ENCODE measurements at places on chromosomes 5 and 9.

DNA sequence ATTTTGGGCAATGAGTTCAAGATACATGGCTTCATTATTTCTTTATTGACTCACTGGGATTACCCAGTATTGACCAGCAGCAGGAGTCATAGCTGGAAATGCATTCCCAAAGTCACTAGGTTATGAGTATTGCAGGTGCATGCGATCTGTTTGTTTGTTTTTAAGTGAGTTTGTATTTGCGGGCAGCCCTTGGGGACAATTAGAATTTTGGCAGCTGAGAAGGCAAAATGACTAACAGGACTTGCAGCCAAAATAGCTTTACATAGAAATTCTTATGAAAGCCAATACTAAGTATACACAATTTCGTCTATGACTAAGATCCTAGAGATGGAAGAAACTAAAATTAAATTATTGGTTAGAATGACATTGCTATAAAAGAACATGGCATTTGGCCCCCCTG lies 18.1 kb upstream of the RGMB start:
- no peak for DNase-seq

DNA sequence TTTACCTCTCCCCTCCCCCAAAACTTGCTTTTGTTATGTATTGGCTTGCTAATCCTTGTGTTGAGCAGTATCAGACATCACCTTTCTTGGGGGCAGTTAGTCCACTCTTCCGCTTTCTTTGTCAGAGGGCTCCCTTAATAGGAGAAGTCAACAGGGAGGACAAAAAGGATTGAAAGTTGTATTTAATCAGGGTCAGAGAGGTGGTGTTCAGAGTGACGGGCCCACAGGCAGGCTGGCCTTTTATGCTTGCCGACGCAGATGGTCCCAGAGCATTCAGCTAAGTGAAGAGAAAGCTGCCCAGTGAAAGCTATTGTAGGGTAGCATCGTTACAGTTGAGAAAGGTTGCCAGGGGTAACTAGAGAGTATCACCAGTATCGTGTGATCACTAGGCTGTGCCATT lies 131.1 kb downstream of the ZCCHC7 start:
- DNase-seq = no peak

GRCh38 chr9:124124729-124125650 lies 113.4 kb downstream of the LHX2 start:
- DNase-seq = no peak

DNA sequence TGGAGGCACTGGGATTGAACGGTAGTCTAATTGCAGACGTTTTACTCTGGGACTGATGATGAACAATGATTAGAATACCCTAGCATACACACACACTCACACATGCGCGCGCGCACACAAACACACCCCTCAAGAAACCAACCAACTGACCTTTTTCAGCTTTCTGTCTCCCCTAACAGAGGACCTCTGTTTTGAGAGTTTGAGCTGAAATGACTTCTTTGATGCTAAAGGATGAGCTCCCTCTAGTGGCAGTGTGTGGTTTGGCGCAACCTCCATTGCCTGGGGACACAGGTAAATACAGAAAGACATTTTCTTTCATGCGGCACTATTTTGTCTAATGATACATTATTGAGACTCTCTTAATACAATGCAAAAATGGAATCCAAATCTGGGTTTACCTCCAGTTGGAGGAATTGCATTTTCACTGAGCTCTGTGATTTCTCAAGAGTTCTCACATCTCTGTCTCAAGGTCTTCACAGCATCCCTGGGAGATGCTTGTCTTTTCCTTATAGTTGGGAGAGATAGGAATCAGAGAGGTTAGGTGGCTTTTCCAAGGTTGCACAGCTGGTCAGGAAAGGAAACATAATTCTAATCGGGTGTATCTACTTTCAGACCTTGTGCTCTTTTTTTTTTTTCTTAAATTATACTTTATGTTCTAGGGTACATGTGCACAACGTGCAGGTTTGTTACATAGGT lies 187.5 kb downstream of the TMEM38B start:
- DNase-seq = peak; percentile 57

DNA sequence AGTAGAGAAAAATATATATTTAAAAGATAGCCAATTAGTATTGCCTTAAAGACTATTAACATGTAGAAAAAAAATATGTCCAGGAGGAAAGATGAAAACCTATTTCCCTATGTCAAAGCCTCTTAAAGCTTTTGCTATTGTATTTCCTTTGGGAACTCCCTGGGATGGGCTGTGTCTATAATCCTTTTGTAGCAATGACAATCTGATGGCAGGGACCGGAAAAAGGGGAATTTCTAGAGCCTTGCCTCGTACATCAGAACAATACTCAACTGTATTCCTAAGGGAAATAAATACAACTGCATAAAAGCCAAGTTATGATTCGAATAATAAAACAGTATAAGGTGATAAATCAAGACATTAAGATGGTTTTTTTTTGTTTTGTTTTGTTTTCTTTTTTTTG lies 257.3 kb downstream of the MLLT3 start:
- no peak for DNase-seq

GRCh38 chr9:22279636-22280035 lies 167.0 kb upstream of the DMRTA1 start:
- DNase-seq = no peak

DNA sequence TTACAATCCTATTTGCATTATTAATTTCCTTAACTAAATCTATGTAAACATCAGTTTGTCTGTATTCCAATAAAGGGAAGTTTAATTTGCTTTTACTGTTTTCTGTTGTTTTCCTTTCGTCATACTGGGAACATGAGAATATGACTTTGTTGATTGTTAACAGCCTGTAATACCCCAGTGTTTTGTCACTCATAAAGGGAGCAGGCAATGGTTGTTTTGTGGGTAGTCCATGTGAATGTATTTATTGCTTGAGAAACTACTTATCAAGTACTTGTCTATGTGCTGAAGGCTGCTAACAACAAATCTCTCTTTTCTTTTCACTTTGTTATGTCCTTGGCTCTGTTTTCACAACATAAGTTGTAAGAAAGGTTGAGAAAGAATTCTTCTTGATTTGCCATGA lies 1070.2 kb upstream of the ACO1 start:
- DNase-seq = no peak

GRCh38 chr9:106587042-106587441 lies 275.9 kb upstream of the ZNF462 start:
- no peak for DNase-seq

- DNase-seq = no peak
Measured at GRCh38 chr9:110606179-110606790, 26.7 kb upstream of the SVEP1 start.

DNA sequence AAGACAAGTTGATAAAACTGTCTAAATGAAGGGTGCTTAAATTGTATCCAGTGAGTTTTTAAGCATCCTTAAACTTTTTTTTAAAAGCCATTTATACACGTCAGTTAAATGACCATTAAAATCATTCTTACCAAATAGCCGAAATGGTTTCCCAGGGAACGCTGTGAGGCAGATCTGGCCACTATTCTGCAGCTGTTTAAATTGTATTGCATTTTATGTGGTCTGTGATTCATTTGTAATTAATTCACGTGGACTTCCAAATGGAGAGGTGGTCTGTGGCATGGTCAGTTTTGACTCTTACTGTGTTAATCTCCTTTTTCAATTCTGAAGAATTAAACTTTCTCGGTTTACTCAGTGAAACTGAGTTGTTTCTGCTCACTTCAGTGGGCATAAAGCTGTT lies 113.7 kb upstream of the OTULINL start:
- DNase-seq = no peak

GRCh38 chr5:58263296-58263695 lies 196.6 kb downstream of the PLK2 start:
- DNase-seq = no peak

GRCh38 chr5:93407454-93407853 lies 173.6 kb downstream of the NR2F1-AS1 start:
- DNase-seq = no peak

DNA sequence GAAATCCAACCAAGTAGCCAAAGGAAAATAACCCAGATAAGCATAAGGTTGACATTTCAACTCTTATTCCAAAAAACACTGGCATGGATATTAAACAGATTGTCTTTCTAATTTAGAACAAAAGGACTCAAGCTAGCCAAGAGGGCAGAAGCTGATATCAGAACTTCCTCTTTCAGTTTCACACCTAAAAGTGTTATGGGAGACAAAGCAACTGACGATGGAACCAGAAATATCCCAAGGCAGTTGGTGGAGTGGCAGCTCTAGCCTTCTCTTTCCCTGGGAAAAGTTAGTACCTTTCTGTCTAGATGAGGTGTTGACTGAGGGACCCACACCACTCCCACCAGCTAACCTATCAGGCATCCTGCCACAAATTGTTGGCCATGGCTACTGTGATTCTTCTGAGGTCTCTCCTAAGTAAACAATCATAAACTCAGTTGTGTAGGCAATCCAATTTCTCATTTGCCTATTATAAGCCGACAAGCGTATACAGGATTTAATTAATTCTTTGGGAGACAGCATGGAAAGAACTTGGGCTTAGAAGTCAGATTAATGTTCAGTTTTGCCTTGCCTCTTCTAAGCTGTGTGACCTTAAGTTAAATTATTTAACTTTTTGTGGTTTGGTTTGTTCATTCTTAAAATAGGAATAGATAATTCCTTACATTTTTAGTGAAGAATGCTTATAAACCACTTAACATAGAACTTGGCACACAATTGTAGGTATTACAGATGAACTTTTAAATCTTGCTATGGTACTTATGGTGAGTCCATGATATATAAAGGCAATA lies 110.9 kb upstream of the ADAMTSL1 start:
- no peak for DNase-seq

- no peak for DNase-seq
Measured at GRCh38 chr5:1815071-1815786, 14.0 kb downstream of the NDUFS6 start.

DNA sequence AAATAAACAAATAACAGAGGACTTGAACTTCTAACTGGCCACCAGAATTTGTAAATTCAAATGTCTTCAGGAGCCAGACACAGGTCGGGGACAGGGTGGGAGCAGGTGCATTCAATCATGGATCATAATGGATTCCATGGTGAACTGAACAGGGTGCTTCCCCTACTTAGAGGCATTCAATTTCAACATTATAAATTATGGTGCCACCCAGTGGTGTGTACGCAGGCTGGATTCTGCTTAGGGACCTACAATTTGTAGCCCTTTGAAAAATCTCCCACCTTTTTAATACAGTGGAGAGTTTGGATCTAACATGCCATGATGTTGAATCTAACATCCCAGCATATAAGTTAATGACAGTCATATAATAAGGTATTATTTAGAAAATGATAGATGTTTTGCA lies 22.3 kb downstream of the KLF9 start:
- DNase-seq = peak; percentile 30

GRCh38 chr5:95026718-95027117 lies 258.2 kb downstream of the MCTP1 start:
- DNase-seq = no peak

- no peak for DNase-seq
Measured at GRCh38 chr5:64575561-64575960, 69.7 kb downstream of the RGS7BP start.

- no peak for DNase-seq
Measured at GRCh38 chr5:6419340-6419852, 29.3 kb upstream of the UBE2QL1 start.

GRCh38 chr9:38417003-38417945 lies 7.0 kb downstream of the IGFBPL1 start:
- DNase-seq = peak; percentile 17

DNA sequence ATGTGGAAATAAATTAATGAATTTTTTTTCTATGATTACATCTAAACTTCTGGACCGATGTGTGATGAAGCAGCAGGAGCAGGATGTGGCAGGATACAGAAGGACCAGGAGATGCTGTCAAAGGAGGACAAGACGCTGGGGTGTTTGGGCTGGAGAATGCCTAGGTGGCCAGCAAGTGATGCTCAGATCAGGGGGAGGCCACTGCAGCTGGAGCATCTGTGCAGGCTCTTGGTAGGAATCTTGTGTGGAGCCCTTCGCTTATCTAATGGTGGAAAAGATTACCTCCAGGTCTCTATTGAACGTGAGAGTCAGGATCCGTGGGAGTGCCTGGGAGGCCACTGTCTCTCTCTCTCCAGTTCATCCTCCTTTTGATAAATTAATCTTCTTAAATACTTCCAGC lies 79.8 kb downstream of the MRPL36 start:
- DNase-seq = no peak

DNA sequence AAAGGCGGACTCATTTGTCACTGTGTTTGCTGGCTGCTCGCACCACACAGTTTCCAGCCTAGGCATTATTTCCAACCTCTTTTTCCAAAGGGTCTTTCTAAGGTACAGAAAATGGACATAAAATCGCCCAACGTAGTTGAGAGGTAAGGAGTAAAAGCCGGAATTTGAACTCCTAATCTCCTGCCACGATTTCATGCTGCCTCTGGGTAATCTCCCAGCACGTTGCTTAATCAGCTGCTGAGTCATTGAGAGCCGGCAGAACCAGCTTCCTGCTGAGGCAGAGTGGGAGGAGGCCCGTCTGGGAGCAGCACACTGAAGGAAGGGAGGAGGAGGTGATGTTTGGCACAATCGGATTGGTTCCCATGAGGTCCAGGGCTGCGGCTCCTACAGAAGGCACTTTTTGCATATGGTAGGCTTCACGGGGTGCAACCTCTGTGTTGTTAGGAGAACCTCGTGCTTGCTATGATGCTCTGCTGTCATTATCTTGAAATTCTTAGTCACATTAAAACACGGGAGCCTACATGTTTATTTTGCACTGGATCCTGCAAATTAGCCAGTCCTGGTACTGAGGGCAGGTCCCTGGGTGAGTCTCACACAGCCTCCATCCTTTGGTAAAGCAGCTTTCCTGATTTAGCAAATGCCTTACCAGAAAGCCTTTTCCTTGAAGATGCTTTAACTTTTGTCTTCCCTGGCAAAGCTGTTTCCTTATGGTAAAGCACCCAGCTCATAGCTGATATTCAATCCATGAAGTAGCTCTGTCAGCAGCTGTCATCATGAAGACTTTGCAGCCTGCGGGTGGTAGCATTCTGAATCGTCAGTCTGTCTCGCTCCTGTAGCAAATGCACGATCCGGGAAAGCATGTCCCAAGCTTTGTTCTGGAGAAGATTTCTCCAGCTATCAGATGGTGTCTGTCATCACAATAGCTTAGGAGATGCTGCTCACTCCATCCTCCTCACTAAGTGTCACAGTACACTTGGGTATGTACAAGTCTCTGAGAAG lies 191.6 kb upstream of the MSX2 start:
- DNase-seq = no peak

DNA sequence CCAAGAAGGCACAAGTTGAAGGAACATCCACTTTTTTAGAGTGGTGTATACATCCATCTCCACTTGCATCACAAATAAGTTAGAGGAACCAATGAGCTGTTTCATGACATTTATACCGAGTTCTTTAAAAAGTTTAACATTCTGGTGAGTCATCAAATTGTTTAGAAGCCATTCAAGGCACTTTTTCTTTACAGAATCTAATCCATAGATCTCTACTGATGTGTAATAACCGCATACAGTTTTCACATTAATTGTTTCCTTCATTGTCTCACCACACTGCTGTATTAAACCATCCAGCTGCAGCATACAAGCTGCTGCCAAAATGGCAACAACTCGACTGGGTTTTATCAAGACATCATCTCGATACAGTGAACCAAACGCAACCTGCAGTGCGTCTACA lies 744 bp downstream of the GMCL2 start:
- no peak for DNase-seq

DNA sequence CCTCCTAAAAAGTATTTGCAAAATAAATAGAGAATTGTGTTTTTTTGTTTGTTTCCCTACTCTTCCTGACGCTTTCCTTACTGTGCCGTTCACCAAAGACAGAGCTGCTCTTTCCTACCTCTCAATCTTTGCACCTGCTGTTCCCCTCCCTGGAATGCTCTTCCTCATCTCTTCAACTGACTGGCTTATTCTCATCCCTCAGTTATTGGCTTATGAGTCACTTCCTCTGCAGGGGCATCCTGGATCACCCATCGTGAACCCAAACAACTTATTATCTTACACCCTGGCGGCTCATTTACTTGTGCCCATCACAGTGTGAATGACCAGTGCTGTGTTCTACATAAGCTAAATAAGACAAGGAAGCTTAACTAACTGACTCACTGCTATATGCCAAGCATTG lies 36.1 kb upstream of the CCNG1 start:
- no peak for DNase-seq
